CD4-positive, alpha-beta T cell treated with Interleukin-4 for 1 hour (primary cell): ENCODE measurements at places on chromosomes 12 and 14.
A peak's percentile ranks its signal among the peaks of the same experiment; 100 is the strongest.

GRCh38 chr14:103118663-103119404 lies 4.4 kb upstream of the TNFAIP2 start:
- peak; percentile 84 for DNase-seq

GRCh38 chr12:1810201-1810930 lies 10.0 kb upstream of the LRTM2 start:
- no peak for DNase-seq

DNA sequence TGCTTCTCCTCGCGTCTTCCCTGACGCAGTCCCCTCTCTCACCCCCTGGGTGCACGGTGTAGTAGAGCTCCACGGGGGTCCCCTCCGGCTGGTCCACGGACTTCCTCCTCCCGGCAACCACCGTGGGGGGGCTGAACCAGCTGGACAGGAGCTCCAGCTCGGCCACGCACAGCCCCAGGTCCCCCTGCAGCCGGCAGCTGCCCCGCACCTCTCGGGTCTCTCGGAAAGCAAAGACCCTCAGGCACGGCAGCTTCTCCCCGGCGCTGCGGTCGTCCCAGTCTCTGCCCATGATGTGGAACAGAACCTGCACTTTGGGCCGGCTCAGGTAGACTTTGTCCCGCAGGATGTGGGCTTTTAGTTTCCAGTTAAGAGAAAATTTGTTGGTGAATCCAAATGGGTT lies 203.8 kb downstream of the TMEM132D start:
- DNase-seq: no peak

- no peak for DNase-seq
These were observed 155.5 kb upstream of the NTF3 start for GRCh38 chr12:5276327-5276880.

GRCh38 chr12:101862245-101862644 lies 15.1 kb upstream of the DRAM1 start:
- DNase-seq: no peak

GRCh38 chr12:132025526-132025925 lies 75.8 kb downstream of the EP400 start:
- DNase-seq: no peak

DNA sequence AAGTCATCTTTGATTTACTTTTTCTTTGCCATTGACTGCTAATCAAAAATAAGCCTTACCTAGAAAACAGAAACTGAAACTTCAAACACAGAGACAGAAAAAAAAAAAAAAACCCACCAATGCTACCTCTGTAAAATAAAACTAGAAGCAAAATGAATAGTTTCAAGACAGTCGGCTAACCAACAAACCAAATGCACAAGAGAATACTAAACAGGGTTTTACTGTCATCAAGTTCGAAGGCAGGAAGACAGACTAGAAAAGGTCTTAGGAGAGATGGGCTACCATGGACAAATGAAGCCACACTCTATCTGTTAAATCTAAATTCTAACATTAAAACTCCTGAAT lies 59.5 kb downstream of the SEL1L start:
- DNase-seq: no peak

- DNase-seq: no peak
These were observed 83.5 kb downstream of the RIMBP2 start for GRCh38 chr12:130632642-130633041.

DNA sequence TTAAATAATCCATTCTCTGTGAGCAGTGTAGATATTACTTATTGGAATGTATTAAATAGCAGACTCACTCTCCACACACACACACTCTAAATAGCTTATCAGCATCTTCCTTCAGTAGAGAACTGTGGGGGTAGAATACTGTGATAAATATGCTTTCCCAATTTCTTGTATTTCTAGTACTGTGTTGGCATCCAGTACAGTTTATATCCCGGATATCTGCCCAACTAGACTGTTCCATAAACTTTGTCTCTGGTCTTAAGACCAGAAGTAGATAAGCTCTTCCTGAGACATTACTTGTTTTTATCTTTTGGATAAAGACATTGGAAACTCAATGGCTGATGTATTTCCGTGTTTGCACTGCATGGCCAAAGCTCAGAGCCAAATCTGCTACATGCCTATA lies 136.2 kb upstream of the PDZRN4 start:
- DNase-seq: no peak

DNA sequence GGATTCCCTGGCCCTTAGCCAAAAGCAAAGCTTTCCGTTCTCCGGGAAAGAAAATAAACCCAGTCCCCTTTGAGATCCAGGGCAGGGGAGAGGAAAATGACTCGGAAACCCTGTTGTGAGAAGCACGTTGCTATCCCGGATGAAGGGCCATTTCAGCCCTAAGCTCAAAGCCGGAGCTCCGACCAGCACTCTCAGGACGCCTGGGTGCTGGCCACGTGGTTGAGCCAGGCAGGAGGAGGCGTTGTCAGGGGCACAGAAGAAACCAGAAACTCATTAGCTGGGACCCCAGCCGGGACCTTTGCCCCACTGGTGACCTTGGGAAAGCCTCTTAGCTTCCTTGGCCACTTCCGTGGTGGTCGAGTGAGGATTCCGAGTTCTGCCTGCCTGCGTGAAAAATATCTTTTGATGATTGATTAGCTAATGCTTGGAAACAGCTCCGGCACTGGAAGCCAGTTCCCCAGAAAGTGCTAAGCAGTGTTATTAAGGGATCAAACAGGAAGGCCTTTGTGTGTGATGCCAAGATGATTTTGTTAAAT lies 57.6 kb upstream of the FZD10 start:
- no peak for DNase-seq

- DNase-seq: no peak
These were observed 86.3 kb downstream of the VCPKMT start for GRCh38 chr14:50030036-50030435.

- no peak for DNase-seq
These were observed 222.6 kb downstream of the CEP128 start for GRCh38 chr14:80718940-80719339.

- DNase-seq: peak; percentile 28
These were observed 21.8 kb downstream of the MVK start for GRCh38 chr12:109595321-109595902.

GRCh38 chr12:124428136-124428791 lies 133.4 kb downstream of the RFLNA start:
- no peak for DNase-seq

GRCh38 chr12:123966596-123966995 lies 6.0 kb downstream of the CCDC92 start:
- no peak for DNase-seq

DNA sequence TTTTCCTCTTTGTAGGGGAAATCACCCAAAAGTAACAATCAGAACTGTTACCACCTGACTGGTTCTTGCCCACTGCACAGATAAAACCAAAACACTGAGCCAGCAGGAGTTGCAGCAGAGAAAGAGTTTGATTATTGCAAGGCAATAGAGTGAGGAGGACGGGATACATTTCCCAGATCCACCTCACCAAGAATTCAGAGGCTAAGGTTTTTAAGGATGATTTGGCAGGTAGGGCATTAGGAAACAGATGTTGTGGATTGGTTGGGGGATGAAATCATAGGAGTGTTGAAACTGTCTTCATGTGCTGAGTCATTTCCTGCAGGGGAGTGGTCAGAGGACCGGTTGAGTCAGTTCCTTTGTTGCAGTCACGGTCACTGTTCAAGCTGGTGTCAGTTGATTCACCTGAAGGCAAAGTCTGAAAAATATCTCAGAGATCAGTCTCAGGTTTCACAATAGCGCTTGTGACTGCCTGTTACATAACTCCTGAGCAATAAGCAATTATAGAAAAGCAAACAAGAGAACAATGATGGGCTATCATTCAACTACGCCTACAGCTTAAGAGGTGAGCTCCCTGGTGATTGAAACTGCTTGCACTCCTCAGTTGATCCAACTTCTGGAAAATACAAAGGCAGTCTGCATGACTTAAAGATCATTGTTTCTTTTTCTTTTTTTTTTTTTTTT lies 20.3 kb upstream of the AMN1 start:
- peak; percentile 67 for DNase-seq

DNA sequence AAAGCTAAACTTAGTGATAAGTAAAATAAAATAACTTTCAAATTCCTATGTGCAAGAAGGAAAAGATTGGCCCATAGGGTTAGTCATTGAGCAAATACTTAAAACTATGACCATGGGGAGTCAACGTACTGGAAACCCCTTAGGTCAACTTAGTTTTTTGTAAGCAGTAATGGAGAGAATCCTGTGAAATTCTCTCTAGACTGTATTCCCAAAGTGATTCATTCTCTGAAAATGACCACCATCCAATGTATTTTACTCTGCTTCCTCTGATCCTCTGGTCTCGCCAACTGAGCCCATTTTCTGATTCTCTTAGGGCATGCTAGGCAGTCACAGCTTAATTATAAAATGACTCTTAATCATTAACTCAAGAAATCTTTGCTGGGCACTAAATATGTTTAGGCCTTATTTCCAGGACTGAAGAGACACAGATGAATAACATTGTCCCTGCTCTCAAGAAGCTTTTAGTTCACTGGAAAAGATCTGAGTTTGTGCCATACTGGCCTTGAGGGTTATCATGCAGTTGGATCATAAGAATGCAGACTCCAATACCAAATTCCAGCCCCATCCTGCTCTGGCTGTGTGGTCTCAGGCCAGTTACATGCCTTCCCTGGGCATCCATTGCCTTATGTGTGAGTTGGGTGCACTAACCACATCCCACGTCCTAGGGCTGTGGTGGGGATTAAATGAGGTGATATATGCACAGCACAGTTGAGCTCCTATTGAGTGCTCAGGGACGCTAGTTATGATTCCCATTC lies 732.4 kb downstream of the AACS start:
- DNase-seq: no peak

GRCh38 chr12:105321125-105321524 lies 9.4 kb upstream of the C12orf75 start:
- DNase-seq: peak; percentile 19

GRCh38 chr12:91203610-91204009 lies 21.0 kb upstream of the DCN start:
- DNase-seq: no peak

- DNase-seq: no peak
These were observed 1228.2 kb upstream of the TMEM132C start for GRCh38 chr12:127038761-127039160.

- no peak for DNase-seq
These were observed 210.4 kb downstream of the CHST11 start for GRCh38 chr12:104667139-104667538.

GRCh38 chr12:104957719-104958000 lies 430 bp downstream of the SLC41A2 start:
- peak; percentile 13 for DNase-seq

DNA sequence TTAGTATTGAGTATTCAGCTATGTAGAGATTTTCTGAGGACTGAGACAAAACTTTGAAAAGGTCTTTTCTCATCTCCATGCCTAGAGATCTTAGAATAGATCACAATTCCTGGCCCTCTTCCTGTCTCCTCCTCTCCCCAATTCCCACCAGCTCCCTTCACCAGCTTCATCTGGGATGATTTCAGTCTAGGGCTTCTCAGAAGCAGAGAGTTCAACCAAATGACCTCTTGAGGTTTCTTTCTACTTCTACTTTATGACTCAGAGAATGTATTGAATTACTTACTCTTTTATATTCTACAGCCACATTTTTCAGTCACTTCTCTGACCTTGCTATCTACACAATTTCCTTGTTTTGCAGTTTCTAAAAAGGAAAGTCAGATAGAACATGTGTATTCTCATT lies 19.4 kb upstream of the SNX6 start:
- DNase-seq: no peak

DNA sequence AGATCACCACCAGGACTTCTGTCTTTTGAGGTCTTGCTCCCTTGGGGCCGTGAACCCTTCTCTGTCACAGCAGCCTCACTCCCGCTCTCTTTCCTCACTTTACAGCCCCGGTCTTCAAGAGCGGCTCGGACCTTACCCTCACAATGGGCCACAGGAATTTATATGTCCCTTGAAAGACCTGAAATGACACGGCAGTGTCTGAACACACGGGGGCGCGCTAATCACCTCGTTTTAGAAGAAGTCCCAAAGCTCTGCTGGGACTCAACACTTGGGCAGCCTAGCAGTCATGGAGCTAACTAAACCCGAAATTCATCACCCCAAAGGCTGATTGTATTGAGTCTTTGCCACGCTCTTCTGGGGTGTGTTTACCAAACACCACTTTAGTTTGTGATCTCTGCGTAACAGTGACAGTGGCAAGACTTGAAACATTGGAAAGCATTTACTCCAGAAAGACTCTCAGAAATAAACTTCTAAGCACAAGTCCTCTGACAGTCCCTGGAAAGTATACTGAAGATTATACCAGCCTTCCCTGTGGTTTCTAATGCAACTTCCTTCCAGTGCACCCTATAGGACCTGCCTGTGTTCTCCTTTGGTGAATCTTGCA lies 29.0 kb downstream of the SERPINA11 start:
- DNase-seq: peak; percentile 35

GRCh38 chr12:90124914-90125313 lies 416.3 kb upstream of the ATP2B1 start:
- no peak for DNase-seq

- no peak for DNase-seq
These were observed 113.4 kb upstream of the RESF1 start for GRCh38 chr12:31845613-31846322.

GRCh38 chr14:89125216-89125615 lies 291.8 kb downstream of the FOXN3 start:
- no peak for DNase-seq

GRCh38 chr12:13383379-13383778 lies 186.9 kb downstream of the EMP1 start:
- DNase-seq: no peak

DNA sequence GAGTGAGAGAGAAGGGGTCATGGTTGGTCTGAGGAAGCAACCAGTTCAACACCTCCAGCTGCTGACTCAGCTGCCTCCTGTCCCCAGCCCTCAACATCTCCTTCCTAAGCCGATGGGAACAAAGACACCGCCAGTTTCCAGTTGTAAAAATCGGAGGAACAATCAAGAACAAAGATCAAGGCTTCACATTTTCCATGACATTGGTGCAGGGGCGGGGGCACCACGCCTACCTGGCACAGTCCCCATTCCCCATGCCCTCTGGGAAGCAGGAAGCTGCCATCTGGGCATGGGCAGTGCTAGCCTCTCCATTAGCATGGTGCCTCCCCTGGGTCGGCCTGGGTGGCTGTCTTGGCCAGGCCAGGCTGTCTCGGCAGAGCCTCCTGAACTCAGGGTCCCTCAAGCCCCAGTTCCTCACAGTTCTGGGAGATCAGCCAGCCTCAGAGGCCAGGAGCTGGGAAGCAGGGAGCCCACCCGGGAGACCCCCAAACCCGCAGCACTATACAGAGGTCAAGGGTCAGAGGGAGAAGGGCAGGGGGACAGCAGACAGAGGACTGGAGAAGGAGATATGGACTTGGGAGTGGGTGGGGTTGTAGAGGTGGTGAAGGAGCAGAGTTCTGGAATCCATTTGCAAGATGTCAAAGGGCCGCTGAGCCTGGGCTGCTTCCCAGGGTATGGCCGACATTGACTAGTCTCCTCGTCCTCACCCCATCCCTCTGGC lies 19.6 kb upstream of the TMEM106C start:
- DNase-seq: no peak

- no peak for DNase-seq
These were observed 59.9 kb downstream of the LIN7A start for GRCh38 chr12:80877721-80878265.

DNA sequence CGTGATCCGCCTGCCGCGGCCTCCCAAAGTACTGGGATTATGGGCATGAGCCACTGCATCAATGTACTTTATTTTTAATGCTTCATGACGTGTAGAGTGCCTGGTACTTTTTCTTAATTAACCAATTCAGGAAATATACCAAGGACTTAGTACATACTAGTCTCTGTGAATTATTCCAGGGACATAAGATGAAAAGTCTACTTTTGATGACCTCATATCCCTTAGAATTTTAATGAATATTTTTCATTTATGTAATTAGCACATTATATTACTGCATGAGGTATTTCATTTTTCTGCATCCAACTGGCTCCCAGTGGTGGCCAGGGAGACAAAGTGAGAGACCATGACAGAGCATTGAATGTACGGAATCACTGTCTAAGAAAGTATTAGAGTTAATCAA lies 577.7 kb upstream of the NOVA1 start:
- no peak for DNase-seq
